Activated effector memory CD4-positive, alpha-beta T cell treated with anti-CD3 and anti-CD28 coated beads, Interleukin-2, amount 50 U/mL, for 16 hours (primary cell): ENCODE measurements at places on chromosomes 7 and 10.
A peak's percentile ranks its signal among the peaks of the same experiment; 100 is the strongest.

DNA sequence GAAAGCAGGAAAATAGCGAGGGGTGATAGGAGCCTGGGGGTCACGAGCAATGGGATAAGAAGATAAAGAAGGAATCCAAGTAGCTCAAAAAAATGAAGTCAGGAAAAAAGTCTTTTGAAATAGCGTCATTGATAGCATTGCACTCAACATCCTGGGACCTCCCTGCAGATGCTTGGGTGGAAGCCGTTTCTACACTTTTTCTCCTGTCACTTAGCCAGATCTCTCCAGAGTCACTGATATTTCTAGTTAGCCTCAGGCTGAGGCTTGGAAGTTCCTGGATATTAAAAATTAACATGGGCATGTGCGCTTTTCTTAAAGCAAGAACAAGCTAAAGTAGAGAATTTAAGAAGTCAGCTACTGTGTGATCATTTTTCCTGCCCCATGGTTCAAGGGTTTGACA is 39.5 kb upstream of the CHST15 start:
- no peak for DNase-seq

DNA sequence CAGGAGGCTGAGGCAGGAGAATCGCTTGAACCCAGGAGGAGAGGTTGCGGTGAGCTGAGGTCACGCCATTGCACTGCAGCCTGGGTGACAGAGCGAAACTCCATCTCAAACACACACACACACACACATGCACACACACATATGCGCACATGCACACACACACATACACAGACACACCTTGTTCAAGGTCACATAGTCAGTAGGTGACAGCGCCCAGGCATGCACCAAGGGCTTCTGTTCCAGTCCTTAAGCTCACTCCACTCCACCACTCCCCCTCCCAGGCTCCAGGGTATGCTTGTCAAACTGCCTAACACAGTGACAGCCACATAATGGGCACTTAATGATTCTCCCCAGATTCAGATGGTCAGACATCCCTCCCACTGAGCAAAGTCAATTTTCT is 37.0 kb downstream of the KCNMA1 start:
- DNase-seq: no peak

DNA sequence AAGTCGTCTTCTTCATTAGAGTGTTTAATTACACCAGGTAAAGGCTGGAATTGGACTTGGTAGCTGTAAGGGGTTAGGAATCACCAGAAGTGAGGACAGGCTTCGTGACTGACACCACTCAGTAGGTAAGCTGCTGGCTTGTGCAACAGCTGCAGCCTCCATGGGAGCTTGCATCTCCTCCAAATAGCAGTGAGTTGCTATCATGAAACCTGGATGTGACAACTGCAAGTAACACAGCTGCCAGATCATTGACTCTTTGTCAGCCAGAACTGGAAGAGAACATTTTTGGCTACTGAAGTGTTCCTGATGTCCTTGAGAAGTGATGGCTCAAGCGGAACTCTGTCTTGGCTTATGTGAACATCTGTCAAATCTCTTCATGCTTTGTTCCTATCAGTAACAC is 64.1 kb upstream of the MSRB2 start:
- DNase-seq: no peak

DNA sequence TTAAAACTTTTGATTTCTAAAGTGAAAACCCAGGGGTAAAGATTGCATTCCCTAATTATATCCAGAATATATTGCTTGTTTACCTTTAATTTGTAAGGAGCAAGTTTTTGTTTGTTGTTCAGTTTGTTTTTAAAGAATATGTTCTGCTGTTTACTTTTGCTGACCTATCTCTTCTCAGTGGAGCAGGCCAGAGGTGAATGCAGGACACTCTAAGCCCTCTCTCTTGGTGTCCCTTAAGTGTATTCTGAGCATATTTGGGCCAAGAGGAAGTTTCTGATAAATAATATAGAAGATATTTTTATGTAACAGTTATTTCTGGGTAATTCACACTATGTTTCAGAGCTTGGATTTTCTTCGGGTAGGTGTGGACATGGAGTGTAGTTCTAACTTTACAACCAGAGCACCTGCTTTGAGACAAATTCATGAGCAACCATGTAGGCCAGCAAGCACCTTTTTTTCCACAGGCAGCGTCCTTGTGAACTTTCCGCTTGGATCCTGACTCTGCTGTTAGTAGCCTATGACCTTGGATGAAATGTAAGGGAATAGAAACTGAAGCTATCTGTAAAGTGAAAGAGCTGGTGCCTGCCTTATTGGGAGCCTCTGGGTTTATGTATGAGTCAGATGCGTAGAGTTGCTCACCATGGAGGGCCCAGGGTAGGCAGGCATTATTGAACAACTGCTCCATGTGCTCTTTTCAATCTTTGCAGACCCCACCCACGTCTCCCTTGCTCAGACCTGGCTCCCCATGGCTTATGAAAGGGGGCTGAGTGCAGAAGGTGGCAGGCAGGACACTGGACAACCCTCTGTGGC is 16.1 kb downstream of the OGDH start:
- DNase-seq: peak; percentile 79

DNA sequence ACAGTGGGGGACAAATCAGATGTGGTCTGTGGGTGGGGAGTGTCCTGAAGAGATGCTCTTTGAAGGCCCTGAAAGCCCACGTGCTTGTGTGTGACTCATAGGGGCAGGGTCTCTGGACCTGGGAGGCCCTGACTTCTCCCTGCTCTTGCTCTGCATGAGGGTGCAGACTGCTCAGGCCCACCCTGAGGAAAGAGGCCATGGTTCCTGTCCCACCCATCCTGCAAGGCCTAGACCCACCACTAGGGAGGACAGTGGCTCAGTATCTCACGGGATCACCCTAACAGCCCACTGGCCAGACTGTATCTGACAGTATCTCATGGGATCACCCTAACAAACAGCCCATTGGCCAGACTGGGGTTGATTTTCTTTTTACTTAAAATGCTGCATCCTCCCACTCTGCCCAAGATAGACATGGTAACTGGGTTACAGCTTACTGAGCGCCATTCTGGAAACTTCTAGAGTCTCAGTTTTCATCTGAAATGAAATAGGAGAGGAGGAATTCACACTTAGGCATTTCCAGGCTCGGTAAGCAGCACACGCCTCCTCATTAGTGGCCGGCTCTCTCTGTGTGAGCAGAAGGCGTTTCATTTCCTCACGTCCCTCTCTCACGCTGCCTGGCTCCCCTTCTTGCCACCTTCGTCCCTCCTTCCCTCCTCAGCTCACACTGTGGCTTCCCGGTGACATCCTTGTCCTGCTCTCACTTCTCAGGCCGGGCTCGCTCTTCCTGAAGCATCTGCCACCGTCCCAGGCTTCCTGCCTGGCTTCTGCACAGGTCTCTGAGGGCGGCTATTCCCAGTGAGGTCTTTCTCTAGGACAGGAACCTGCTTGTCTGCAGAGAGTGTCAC is 242.6 kb downstream of the GLRX3 start:
- DNase-seq: no peak

DNA sequence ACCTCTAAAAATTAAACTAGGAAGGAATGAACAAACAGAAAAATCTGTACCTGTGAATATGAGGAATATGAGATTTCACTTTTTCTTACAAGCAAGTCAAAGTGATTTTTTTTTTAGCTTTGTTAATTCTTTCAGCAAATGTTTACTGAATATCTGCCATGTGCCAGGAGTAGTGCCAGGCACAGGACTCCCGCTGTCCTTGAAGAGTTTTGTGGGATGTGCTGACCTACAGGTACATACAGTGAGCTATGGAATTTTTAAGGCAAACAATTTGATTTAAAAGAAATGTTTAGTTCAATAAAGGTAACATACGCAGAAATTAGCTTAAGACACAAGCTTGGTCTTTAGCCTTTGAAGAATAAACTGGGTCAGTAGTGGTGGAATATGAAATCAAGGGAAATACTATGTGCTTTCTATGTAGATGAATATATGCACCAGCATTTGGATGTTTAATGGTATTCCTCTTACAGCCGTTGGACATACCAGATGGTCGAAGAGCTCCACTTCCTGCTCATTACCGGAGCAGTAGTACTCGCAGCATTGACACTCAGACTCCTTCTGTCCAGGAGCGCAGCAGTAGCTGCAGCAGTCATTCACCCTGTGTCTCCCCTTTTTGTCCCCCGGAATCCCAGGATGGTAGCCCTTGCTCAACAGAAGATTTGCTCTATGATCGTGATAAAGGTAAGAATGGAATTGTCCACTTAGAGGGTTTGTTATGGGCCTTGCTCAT is 102.0 kb downstream of the GLCCI1 start:
- DNase-seq: no peak

DNA sequence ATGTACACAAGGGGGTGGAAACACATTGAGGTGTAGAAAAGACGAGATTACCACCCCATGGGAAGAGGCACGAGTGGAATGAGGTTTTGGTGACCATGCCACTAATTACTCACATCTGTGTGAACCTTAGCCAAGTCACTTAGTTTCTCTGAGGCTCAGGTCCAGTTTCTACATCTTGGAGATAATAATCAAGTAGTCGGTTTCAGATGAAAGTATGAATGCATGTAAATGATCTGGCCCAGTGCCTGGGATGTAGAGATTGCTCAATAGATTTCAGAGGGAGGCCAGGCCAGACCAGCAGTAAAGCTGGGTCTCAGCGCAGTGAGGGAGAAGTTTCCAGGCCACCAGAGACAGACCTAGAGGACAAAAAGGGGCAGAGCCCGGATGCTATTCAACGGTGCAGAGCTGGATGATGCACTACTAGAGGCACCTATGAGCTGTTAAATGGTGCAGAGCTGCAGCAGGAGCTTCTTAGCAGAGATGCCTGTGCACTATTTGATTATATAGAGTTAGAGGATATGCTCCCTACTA is 725.1 kb downstream of the GRID1 start:
- DNase-seq: no peak

DNA sequence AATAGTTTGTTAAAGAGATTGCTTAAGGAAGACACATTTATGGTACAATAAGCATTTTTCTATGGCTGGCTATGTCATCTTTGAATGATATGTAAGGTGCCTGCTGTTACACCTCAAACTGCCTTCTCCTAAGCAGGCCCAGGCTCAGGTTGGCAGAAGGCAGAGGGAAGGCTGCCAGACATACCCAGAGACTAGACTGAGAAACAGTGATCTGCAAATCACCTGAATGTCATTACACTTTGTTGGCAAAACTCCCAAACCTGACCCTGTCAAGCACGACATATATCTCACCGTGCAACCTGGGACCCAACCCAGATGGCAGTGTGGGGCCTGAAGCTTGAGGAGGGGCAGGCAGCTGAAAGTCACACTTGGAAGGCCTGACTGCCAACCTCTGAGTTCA is 136.6 kb upstream of the TARP start:
- no peak for DNase-seq

DNA sequence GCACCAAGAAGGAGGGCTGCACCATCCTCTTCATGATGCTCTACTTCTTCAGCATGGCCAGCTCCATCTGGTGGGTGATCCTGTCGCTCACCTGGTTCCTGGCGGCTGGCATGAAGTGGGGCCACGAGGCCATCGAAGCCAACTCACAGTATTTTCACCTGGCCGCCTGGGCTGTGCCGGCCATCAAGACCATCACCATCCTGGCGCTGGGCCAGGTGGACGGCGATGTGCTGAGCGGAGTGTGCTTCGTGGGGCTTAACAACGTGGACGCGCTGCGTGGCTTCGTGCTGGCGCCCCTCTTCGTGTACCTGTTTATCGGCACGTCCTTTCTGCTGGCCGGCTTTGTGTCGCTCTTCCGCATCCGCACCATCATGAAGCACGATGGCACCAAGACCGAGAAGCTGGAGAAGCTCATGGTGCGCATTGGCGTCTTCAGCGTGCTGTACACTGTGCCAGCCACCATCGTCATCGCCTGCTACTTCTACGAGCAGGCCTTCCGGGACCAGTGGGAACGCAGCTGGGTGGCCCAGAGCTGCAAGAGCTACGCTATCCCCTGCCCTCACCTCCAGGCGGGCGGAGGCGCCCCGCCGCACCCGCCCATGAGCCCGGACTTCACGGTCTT is 1.9 kb downstream of the FZD1 start:
- no peak for DNase-seq

GRCh38 chr7:103025341-103025740 is 49.3 kb downstream of the FBXL13 start:
- no peak for DNase-seq

- DNase-seq: peak; percentile 50
Measured at GRCh38 chr7:157429001-157429679, 92.3 kb downstream of the DNAJB6 start.

DNA sequence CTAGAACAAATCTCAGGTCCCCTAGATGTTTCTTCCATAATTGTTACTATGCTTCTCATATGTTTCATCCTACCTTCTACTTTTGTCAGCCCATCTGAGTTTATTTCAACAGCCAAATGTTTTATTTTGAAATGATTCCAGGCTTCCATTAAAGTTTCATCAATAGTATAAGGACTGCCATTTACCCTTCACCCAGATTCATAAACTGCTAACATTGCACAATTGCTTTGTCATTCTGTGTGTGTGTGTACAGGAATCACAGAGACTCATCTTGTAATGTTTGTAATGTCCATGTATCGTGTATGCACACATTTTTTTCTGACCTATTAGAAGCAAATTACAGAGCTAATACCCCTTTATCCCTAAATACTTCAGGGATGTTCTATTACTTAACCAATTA is 25.5 kb downstream of the MMRN2 start:
- no peak for DNase-seq

GRCh38 chr10:89683883-89684282 is 17.5 kb upstream of the KIF20B start:
- DNase-seq: no peak

DNA sequence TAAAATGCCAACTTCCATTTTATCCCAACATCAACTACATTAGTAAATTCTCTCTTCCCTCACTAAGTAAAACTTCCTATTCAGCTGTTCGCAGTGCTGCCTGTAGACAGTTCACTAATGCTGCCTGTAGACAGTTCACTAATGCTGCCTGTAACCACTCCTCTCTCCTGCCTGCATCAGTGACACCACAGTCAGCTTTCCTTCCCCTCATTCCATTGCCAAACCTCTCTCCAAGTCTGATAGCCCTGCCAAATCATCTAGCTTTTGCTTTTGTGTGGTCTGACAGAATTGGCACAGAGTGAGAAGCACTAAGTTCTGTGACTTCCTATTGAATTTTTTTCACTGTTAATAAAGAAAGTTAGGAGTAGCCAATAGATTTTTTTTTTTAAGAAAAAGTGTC is 43.0 kb upstream of the MACC1 start:
- DNase-seq: no peak

GRCh38 chr10:74882831-74883230 is 56.4 kb downstream of the KAT6B start:
- DNase-seq: no peak

DNA sequence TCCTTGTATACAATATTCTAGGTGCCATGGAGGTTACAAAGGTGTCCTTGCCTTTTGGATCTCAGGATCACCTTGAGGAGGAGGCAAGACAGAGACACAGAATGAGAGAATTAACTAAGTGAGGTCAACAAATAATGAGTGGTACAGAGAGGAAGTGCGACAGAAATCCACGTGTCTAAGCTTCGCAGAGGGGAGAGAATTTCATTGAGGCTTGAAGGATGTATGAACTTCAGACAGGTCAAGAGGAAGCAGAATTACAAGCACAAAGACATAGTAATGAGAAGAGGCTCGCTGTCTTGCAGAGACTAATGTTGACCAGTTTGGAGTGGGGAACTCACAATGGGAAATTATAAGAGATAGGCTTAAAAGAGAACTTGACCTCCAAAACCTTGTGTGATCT is 308.7 kb downstream of the FRMD4A start:
- no peak for DNase-seq
